BJ (cell line): ENCODE measurements at places on chromosomes 6 and 20. TPM values are rescaled to one million over a fixed set of nuclear protein-coding genes. Genes with fewer than 3 reads are reported as not detected.

Gene TMEM170B
- polyA plus RNA-seq: 0.23 and 0.50 TPM in 2 replicates

Gene ZNF831
- not detected in 2 replicates for polyA plus RNA-seq

DNA sequence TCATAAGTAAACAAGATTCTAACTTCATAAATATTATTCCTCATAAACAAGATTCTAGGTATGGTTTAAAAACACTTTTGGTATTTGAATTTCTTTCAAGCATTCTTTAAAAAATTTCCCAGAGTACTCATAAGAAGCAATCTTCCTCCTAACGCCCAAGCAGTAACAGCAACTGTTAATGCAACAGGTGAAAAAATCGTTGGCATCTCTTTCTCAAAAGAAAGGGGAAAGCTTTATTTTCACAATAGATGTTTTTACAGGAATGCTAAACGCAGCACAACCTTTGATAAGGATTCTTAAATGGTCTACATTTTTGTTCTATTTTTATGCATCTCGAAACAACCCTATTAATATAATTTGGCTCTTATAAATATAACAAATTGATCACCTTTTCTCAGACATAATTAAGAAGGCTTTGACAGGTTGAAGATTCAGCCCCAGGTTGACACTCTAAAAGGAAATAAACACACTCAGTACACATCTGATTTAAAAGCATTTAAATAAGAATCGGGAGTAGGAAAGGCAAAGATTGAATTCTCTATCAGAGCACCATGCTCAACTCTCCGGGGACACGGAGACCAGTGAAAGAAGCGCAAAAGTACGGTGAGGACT, 634 bp downstream of the AHI1 start:
- DNase-seq: no peak

- DNase-seq: peak; percentile 22
Measured at GRCh38 chr6:146358431-146359046, 185.1 kb upstream of the RAB32 start.

- DNase-seq: no peak
Measured at GRCh38 chr20:8601542-8601912, 467.4 kb upstream of the PLCB4 start.

- DNase-seq: no peak
Measured at GRCh38 chr6:143733510-143733909, 55.7 kb downstream of the PHACTR2 start.

DNA sequence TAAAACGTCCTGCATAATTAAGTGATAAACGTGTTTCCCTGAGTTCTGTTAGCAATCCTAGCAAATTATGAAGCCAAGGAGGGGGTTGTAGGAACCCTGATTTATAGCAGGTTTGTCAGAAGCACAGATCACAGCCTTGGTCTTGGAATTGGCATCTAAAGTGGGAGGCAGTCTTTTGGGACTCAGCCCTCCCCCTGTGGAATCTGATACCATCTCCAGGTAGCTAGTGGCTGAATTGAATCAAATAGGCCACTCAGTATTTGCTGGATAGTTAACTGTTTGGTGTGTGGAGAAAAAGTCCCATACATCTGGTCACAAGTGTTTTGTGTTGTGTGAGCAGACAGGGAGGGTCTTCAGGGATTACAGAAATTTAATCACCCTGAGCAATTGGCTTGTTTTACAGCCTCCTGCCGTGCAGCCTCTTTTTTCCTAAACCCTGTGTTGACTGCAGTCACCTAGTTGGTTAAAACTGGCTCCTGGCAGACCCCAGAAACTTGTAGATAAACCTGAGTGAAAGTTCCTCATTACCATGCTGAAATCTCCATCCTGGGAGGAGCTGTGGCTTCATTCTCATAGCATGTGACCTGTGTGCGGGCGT, 19.0 kb upstream of the KIFC1 start:
- DNase-seq: no peak

Gene CYP39A1
- polyA plus RNA-seq: 0.05 TPM in 1 of 2 replicates, not detected in the other
